ENCODE measurements at places on chromosomes 12 and 14.

DNA sequence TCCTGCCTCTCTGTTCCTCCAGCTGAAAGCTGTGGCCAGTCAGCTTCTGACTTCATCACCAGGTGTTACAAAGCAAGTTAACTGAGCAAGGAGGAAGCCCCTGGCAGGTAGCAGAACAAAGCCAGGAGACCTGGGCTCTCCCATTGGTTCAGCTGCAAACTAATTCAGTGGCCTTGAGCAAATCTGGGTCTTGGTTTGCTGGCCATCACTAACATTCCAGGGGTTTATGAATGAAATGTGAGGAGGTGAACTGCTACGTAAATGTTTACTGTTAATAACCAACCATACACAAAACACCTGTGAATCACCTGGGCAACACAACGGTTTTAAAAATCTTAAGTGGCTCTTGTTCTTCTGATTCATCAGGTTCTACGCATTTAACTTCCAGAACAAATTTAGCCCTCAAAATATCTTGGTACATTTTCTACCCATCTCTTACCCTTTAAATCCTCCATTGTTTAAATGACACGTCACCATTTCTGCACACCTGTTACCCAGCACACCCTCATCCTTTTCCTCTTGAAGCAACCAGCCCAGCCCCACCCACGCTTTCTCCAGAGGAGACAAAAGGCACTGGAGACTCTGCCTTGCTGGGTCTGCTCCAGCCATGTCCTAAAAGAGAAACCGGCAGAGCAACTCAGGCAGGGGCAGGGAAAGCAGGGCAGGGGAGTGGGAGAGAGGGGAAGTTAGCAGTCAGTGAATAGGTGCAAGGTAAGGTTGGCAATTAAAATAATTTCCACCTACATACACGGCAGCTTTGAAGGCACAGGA lies 49.3 kb upstream of the TSPAN11 start:
- DNase-seq = peak; percentile 26

DNA sequence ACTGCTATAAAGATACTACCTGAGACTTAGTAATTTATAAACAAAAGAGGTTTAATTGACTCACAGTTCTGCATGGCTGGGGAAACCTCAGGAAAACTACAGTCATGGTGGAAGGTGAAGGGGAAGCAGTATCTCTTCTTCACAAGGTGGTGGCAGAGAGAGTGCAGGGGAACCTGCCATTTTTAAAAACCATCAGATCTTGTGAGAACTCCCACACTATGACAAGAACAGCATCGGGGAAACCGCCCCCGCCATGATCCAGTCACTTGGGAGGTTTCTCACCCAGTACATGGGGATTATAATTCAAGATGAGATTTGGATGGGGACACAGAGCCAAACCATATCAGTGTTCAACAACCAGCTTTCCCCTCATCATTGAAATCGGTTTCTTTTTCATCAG lies 49.9 kb downstream of the AEBP2 start:
- DNase-seq = no peak

DNA sequence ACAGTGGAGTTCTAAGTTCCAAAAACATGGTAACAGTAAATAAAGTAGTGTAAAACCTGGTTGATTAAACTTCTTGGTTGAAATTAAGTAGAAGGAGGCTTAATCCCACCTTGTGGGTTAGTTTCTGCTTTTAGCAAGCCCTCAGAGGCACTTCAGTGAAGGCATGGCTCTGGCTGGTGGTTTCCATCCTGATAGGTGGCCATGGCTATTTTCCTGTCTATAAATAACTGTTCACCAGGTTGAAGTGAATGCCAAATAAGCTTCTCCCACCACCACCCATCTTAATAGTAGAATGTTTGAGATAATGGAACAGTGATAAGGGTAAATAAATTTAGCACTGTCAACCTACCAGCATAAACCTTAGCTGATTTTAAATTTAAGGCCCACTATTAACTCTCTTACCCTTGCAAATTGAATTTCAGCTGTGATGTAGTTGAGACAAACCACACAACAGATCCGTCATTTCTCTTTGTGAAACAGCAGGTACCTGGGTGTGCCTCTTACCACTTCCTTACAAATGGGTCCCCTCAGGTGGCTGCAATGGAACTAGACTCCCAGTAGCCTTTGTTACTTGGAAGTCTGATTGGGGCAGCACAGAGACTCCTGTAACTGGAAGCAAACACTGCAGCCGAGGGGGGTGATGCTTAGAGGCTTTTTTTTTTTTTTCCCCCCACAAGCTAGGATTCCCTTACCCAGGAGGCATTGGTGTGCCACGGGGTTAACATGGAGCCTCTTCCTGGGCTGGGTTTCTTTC lies 41.4 kb downstream of the DAAM1 start:
- no peak for DNase-seq

- DNase-seq = no peak
Observed at GRCh38 chr14:77565289-77565993, 51.0 kb downstream of the SPTLC2 start.

- DNase-seq = no peak
Observed at GRCh38 chr12:77745624-77746023, 85.1 kb upstream of the NAV3 start.

DNA sequence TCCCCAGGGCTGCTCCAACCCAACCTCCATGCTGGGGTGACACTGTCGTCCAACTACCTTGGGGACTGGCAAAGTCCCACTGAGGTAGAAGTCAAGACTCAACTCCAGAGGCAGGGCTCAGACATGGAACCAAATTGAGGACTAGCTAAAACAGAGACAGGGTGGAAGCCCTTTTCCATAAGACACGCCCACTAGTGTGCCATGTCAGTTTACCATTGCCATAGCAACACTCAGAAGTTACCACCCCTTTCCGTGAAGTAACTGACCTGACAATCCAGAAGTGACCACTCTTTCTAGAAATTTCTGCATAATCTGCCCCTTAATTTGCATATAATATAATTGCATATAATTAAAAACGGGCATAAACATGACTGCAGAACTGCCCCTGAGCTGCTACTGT lies 409.6 kb downstream of the MED13L start:
- no peak for DNase-seq

GRCh38 chr14:75675265-75675960 lies 14.4 kb downstream of the TTLL5 start:
- DNase-seq = no peak

- peak; percentile 23 for DNase-seq
Observed at GRCh38 chr14:60723116-60723906, 840 bp downstream of the SIX4 start.

DNA sequence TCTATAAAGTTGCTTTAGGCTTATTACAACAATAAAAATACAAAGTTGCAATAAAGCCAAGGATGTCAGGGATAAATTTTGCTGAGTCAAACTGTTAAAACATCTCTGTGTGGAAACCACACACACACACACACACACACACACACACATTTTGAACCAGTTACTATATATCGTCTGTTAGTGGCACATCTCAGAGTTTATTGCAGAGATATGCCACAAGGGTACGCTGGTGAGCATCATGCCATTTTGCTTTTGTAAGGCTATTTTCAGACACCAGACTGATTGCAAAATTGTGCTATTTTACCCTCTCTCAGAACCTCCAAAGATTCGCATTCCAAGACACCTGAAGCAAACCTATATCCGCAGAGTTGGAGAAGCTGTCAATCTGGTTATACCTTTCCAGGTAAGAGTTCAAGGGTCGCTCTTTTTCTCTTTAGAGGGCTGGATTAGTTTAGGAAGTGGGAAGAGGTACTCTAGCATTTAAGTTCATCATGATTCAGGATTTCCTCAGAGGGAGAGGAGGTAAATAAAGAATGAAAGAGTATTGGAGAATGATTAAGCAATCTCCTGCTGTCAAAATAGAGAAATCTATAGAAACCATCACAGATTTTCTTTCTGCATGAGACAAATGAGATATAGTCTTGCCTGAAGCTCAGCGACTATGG lies 27.3 kb upstream of the CHPT1 start:
- no peak for DNase-seq

GRCh38 chr14:54483846-54484245 lies 4.9 kb downstream of the GMFB start:
- no peak for DNase-seq

GRCh38 chr14:102315121-102315520 lies 4.4 kb upstream of the ZNF839 start:
- no peak for DNase-seq

GRCh38 chr12:1117970-1118563 lies 127.0 kb downstream of the ERC1 start:
- DNase-seq = peak; percentile 78

DNA sequence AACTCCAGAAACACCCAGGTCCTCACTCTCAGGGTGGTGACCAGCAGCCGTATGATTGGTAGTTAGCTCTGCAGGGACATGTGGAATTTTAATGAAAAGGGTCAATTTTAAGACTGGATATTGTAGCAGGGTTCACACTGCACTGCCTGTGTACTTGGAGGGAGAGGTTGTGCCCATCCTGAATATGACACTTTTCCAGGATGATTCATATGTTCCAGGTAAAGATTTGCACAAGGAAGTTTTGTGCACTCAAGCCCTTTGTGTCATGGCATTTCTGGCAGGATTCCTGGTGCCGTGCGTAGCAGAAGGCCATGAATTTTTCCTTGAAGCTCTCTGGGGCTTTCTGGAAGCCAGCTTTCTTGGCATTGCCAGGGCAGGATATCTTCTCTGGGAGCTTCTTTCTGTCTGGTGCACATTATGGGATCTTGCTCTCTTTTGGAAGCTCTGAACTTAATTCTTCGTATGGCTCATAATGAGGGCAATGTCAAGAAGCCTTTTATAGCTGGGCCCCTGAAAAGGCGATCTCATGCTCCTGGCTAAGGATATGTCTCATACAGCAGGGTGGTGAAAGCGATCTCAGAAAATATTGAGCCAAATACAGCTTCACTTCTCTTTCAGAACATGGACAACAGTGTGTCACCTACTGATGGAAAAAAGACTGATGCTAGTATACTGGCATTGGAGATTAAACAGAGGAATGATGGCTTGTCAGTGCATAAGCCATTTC lies 1133.9 kb downstream of the AACS start:
- DNase-seq = no peak

DNA sequence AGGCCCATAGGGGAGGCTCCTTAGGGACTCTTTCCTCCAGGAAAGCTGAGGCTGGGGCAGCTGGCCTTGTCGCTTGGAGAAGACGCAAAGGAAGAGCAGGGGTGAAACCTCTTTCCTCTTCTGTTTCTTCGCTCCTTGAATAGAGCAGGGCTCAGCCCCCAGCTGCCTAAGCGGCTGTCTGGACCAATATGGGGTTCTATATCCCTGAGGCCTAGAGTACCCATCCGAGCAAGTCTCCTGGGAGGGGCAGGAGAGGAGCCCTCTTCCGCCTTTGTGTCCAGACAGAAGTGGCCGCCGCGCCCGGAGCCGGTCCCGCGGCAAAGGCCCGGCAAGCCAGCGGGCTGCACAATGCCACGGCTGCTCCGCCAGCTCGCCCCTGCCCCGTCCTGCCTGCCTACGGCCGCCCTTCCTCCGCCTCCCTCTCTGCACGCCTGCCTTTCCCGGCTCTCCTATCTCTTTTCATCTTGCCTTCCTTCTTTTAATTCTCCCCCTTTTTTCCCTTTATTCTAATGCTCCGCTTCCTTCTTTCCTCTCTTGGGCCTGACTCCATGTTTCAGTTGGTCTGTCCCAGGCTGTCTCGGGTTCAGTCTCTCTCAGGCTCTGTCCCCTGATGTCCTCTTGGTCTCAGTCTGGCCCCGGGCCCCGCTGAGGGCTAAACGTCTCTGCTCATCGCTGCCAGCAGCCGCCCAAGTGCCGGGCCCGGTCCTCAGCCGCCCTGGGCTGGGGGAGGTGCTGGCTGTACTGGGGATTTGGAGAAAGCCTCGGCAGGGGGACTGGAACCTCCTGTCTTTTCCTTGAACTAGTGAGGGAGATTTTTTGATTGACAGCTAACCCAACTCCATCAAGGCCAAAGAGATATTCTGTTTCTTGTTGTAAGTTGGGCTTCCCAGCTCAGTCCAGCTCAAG lies 2.5 kb upstream of the HOXC9 start:
- no peak for DNase-seq

DNA sequence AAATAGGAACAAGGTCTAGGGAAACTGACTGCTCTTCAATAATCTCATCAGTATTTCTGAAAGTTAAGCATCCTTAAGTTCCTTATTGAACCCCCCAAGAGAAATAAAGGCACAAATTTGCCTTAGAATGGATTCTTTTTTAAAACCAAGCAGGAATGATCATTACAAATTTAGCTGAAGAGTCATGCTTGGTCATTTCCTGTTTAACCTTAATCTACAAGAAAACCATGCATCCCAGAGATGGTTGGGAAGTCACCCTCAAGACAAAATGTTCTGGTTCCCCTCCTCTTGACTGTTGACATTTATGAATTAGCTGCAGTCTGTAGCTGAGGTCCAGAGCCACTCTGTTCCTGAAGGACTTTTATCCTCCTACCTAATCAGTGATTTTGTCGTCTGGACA lies 291.8 kb upstream of the G2E3 start:
- DNase-seq = no peak

- DNase-seq = no peak
Observed at GRCh38 chr14:26859483-26859882, 261.6 kb upstream of the NOVA1 start.

DNA sequence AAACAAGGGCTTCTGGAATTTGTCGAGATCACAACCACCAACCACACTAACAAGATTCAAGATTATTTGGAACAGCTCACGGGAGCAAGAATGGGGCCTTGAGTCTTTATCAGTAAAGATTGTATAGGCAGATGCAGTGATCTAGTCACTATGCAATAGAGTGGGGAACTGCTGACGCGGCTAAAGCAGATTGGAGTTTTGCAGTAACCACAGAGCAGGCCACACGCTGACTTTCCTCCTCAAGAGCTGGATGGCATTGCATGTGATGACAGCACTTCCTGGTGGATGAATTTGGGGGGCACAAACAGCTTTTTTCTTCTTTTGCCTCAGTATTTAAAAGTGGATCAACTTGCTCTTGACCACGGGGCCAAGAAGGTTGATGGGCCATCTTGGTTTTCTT lies 46.0 kb downstream of the KCNK13 start:
- no peak for DNase-seq

- DNase-seq = no peak
Observed at GRCh38 chr14:95504135-95505029, 12.1 kb downstream of the SYNE3 start.

GRCh38 chr12:121439715-121440114 lies 39.8 kb downstream of the RNF34 start:
- DNase-seq = no peak

DNA sequence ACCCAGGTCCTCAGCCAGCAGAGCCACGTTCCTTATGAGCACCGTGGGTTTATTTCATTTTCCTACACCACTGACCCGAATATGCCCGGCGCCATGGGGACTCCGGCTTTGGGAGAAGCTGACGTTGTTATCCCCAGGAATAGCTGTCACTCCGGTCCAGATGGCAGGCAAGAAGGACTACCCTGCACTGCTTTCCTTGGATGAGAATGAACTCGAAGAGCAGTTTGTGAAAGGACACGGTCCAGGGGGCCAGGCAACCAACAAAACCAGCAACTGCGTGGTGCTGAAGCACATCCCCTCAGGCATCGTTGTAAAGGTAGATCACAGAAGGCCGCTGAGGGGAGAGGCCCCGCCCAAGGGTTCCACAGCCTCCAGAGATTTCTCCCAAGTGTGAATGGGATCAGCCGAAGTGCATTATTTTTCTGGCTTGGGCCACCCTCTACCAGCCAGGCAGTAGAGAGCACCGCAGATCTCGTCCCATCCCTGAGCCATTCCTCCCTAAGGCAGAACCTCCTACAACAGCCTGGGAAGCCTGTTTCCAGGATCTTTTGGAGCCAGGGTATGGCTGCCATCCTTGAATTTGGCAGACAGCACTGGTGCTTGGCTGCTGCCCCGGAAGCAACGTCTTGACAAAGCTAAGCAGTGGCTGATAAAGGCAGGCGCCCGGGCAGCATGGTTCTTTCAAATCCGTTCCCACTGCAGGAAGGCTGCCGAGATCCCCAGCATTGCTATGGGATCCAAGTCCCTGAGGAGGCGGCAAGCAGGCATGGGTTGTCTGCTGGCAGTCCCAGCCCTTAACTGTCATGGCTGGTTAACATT lies 17.8 kb downstream of the CDK2AP1 start:
- no peak for DNase-seq

Data from COR-L47 (cell line).